ENCODE measurements at places on chromosomes 1 and 21.
A peak's percentile ranks its signal among the peaks of the same experiment; 100 is the strongest.

GRCh38 chr1:112514901-112515300 is 6.1 kb downstream of the WNT2B start:
- no peak for DNase-seq

- DNase-seq = no peak
Observed at GRCh38 chr21:18960306-18960705, 556.7 kb upstream of the TMPRSS15 start.

GRCh38 chr1:10637400-10637799 is 159.0 kb downstream of the CASZ1 start:
- no peak for DNase-seq

GRCh38 chr1:26771643-26772321 is 16.0 kb upstream of the PIGV start:
- peak; percentile 93 for DNase-seq

DNA sequence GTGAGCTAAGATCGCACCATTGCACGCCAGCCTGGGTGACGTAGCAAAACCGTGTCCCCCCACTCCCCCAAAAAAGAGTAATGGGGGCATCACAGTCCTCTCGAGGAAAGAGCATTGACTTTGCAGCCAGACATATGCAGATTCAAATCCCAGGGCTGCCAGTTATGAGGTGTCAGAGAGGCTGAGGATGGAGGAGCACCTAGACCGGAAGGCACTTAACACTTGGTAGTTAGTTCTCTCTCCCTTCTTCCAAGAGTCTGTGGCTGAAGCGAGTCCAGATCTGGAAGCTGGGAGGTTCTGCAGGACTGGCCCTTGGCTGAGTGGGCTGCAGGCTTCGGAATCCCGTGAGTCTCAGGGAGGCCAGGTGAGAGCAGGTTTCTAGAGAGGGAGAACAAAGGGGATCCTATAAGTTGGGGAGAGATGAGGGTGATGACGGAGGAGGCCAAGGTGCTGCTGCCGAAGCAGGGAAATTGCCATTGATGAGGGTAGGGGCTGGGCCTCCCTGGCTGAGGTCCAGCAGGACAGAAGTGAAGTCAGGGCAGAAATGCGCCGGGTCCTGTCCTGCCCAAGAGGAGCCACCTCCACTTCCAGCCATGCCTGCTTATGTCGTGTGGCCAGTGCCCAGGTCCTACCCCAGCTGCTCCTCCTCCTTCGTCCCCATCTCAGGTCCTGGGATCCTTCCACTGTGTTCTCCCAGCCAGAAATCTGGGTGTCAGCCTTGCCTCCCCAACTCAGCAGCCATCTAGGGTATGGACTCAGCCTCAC is 13.3 kb upstream of the SPOCD1 start:
- DNase-seq = no peak

DNA sequence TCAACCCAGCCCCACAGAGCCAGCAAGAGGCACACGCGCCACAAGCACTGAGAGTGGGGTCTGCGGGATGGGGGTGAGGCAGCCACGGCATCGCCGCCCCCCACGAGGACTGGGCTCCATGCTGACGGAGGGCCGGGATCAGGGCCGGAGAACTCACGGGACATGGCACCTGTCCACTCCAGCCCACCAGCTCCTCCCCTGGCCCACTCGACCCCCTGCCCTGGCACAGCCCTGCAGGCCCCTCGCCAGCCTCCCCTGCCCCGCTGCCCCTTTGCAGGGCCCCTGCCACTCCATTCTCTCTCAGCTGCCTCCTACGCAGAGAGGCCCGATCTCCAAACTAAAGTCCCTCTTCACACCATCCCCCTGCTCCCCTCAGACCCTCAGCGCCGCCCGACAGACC is 134.0 kb downstream of the NPHP4 start:
- no peak for DNase-seq

DNA sequence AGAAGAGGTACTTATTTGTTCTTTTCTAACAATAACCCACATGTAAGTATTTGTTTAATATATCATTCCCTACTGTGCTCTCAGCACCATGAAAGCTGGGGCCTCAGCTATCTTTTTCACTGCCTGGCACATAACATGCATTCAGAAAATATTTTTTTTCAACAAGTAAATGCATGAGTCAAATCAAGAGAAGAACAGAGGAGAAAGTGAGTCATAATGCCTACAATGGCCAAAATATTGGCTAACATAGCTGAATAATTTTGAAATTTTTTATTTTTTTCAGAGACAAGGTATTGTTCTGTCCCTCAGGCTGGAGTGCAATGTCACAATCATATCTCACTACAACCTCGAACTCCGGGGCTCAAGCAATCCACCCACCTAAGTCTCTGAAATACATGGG is 252.2 kb upstream of the ADAMTS5 start:
- peak; percentile 2 for DNase-seq

GRCh38 chr1:70319750-70320149 is 34.8 kb downstream of the ANKRD13C start:
- peak; percentile 53 for DNase-seq

- no peak for DNase-seq
Observed at GRCh38 chr1:58361134-58361533, 185.4 kb downstream of the OMA1 start.

GRCh38 chr1:156863631-156864030 is 3.0 kb downstream of the NTRK1 start:
- no peak for DNase-seq

DNA sequence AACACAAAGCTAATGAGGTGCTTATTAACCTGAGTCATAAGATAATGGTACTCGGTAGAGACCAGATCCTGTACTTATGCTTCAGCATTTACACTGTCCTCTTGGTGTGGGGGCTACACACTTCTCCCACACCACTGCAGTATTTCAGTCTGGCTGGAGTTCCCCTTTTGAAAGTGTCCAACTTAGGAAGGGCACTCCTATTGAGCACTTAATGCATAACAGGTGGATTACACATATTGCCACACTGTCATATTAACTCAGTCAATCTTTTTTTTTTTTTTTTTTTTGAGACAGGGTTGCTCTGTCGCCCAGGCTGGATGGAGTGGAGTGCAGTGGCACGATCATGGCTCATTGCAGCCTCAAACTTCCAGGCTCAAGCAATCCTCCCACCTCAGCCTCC is 1.5 kb downstream of the GPATCH4 start:
- no peak for DNase-seq

- DNase-seq = peak; percentile 75
Observed at GRCh38 chr1:40078512-40079333, 18.3 kb downstream of the PPT1 start.

GRCh38 chr21:44994695-44995342 is 55.0 kb downstream of the SLX9 start:
- no peak for DNase-seq

GRCh38 chr1:10910681-10911489 is 101.6 kb upstream of the TARDBP start:
- no peak for DNase-seq

DNA sequence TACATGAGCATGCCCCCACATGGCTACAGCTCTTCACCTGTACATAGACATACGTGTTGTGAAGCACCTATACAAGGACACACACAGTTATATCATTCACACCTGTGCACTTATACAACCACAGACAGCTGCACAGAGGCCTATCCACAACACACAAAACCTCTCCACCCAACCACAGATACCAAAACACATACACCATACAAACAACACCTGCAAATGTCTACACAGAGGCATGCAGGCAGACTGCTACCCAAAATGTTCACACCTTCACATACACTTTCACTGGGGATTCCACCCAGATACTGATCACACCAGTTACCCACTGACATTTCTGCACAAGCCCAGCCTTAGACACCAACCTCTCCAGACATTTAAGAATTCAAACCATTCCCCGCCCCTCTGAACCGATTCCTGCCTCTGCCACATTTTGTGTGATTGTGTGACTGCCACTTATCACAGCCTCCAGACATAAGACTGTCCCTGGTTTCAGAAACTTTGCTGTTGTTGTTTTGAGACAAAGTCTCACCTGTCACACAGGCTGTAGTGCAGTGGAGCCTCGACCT is 2.0 kb downstream of the C1orf232 start:
- DNase-seq = no peak

DNA sequence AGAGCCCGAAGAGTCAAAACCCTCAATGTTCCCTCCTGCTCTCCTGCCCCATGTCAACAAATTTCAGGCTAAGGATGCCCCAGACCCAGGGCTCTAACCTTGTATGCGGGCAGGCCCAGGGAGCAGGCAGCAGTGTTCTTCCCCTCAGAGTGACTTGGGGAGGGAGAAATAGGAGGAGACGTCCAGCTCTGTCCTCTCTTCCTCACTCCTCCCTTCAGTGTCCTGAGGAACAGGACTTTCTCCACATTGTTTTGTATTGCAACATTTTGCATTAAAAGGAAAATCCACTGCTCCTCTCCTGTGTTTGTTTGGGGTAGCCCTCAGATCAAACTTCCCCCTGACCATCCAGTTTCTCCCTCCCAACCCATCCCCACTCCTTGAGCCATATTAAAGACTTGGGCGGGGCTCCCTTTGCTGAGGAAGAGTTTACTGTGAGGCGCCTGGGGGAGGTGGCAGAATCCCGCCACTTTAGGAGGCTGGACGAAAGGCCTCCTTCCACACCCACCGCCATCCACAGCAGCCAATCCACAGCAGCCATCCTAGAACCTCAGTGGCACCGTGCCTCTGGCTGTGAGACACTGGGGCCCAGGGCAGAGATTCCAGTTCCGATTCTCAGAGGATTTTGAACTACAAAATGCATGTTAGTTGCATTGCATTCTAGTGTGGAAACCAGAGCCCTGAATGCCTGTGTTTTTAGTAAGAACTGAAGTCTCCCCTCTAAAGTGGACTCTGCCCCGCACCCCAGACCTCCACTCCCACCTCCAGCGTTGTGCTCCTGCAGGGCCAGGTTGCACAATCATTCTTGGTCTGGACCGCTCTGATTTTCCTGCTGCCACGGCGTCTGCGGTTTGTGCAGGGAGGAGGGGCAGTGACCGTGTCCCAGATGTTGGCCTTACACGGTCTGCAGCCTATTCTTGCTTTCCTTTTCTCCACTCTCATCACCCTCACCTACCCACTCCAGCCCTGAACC is 3.0 kb downstream of the OLFML3 start:
- DNase-seq = peak; percentile 44

GRCh38 chr1:152967201-152967600 is 3.2 kb upstream of the SPRR4 start:
- DNase-seq = no peak

DNA sequence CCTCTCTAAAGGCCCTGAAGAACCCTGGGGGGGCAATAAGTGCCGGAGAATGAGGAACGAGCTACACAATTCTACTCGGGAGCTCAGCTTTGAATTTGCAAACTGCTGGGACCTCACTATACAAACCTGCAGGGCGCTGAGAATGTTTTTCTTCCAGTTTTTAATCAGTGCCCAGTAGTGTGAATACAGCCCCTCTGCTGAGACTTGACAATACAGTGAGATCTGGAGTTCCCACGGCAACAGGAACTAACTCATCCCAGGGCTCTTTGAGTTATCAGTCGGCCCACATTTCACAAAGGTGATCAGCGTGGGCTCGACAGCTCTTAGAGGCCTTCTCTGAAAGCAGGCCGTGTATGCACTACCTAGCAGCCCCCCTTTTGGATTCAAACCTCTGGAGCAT is 41.7 kb downstream of the TMEM53 start:
- no peak for DNase-seq

DNA sequence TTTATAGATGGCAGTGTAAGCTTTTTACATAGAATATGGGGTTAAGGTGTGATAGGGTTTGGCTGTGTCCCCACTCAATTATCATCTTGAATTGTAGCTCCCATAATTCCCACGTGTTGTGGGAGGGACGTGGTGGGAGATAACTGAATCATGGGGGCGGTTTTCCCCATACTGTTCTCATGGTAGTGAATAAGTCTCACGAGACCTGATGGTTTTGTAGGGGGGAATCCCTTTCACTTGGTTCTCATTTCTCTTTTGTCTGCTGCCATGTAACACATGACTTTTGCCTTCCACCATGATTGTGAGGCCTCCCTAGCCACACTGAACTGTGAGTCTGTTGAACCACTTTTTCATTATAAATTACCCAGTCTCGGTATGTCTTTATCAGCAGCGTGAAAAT is 290.3 kb upstream of the B3GALT2 start:
- no peak for DNase-seq

DNA sequence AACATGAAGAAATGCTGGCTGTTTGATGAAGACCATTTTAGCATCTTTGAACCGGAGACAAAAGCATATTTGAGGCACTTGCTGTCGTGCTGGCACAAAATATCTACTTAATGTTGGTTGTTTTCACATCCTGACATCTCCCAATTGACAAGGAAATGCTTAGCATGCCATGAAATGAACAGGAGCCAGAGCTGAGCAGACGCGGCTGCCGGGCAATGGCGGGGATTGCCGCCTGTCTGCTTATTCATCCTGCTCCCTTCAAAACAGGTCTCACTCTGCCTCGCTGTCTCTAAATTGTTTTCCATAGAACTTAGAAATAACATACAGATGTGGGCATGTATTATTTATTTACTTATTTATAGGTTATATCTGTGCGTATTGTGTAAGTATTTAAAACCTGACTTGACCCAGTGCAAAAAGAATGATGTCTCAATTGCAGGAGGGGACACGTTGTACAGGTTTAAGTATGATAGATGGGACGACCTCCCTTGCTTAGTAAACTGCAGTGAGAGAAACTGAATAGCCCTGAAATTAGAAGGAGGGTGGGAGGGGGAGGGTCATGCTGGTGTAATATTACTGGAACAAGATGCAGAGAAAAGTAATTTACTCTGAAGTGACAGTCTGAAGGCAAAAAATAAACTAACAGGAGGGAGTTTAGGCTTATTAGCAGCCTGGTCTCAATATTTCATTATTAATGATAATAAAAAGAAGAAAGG is 590.4 kb upstream of the PLXNA2 start:
- peak; percentile 73 for DNase-seq

DNA sequence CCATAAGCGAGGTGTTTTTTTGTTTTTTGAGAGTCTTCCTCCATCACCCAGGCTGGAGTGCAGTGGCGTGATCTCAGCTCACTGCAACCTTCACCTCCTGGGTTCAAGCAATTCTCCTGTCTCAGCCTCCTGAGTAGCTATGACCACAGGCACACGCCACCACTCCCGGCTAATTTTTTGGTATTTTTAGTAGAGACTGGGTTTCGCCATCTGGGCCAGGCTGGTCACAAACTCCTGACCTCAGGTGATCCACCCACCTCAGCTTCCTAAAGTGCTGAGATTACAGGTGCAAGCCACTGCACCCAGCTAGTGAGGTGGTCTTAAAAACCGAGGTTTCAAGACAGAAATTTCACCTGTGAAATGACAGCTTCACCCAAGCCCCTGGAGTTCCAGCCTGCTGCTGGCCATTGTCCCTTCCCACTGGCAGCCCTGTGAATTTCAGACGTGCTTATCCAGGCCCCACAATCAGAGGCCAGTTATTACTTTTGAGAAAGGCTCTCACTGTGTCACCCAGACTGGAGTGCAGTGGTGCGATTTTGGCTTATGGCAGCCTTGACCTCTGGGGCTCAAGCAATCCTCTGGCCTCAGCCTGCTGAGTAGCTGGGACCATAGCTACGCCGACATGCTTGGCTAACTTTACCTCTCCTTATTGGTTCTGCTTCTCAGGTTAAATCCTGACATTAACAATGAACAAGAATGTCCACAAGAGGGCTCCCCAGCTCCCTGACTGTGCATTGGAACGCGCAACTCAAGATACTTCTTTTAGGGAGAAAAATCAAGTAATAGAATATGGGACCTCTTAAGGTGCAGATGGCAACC is 19.4 kb downstream of the ENO1 start:
- DNase-seq = peak; percentile 74

GRCh38 chr1:205199931-205200299 is 11.6 kb downstream of the DSTYK start:
- DNase-seq = no peak

GRCh38 chr1:169201084-169201619 is 94.7 kb downstream of the ATP1B1 start:
- peak; percentile 80 for DNase-seq

Data from astrocyte of the hippocampus (primary cell).